ENCODE measurements at places on chromosomes 11 and 22. TPM values are rescaled to one million over a fixed set of nuclear protein-coding genes. Genes with fewer than 3 reads are reported as not detected.

Gene PHOX2A
- polyA plus RNA-seq: not detected

Gene CABP2
- polyA plus RNA-seq: not detected

Gene CD3E
- polyA plus RNA-seq: 1,158 TPM

Gene UBQLNL
- not detected for polyA plus RNA-seq

Gene OR5B21
- not detected for polyA plus RNA-seq

Gene PTPRCAP
- 1,075 TPM for polyA plus RNA-seq

Gene OR5AL1
- polyA plus RNA-seq: not detected

Gene CD6
- 156 TPM for polyA plus RNA-seq

Gene C11orf65
- polyA plus RNA-seq: 0.78 TPM

Gene COA4
- polyA plus RNA-seq: 59.8 TPM

Gene MN1
- polyA plus RNA-seq: not detected

Gene ENTHD1
- 0.16 TPM for polyA plus RNA-seq

Gene HBB
- polyA plus RNA-seq: not detected

Gene PARVA
- 0.59 TPM for polyA plus RNA-seq

Gene RASSF10
- not detected for polyA plus RNA-seq

Gene PDE3B
- polyA plus RNA-seq: 39.8 TPM

Gene SLC7A4
- polyA plus RNA-seq: 0.82 TPM

Gene PRRG4
- not detected for polyA plus RNA-seq

Gene TMPRSS6
- polyA plus RNA-seq: 0.16 TPM

Gene KCNK7
- polyA plus RNA-seq: not detected

Gene OR51F2
- not detected for polyA plus RNA-seq

Gene SELENOM
- 138 TPM for polyA plus RNA-seq

Gene YAP1
- 0.12 TPM for polyA plus RNA-seq

Gene FXYD2
- polyA plus RNA-seq: 67.9 TPM

Gene CEP57
- 46.1 TPM for polyA plus RNA-seq

Gene MUC6
- polyA plus RNA-seq: not detected

Gene PRSS23
- polyA plus RNA-seq: 13.3 TPM

Gene TMEM191C
- 2.2 TPM for polyA plus RNA-seq

Gene MS4A1
- 11.1 TPM for polyA plus RNA-seq

Gene CUL5
- polyA plus RNA-seq: 39.0 TPM

Gene HBE1
- polyA plus RNA-seq: not detected

Gene CASTOR1
- polyA plus RNA-seq: 17.8 TPM

All from CD8-positive, alpha-beta memory T cell (primary cell).